ENCODE measurements at places on chromosomes 7 and 10.

- H3K4me1 ChIP-seq: peaks cover 2% of the 10 kb centered on the region
- no peak overlapping the region for H3K27ac ChIP-seq
- H3K27me3 ChIP-seq: no peaks in the 10 kb centered on the region
- H3K36me3 ChIP-seq: peaks cover 4% of the 10 kb centered on the region
- no peak for DNase-seq
Observed at GRCh38 chr10:128125416-128125943, 743 bp downstream of the MKI67 start.

DNA sequence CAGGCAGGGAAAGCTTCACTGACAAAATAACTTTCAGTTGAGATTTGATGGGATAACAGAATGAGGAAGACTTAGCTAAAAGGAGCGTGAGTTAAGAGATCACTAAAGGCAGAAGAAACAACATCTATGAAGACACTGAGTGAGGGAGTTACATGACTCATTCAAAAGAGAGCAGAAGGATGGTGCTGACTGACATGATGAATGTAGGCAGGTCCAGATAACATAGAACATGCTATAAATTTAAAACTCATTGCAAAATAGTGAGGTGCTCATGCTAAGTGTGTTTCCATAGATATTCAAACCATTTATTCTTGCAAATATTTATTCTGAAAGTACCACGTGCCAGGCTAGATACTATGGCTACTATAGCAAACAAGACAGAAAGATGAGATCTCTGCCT, 116.4 kb upstream of the DGKB start:
- H3K4me1 ChIP-seq: peaks cover 2% of the 10 kb centered on the region
- H3K36me3 ChIP-seq: no peaks in the 10 kb centered on the region
- H3K27me3 ChIP-seq: no peaks in the 10 kb centered on the region
- no peak overlapping the region for H3K4me3 ChIP-seq
- no peak overlapping the region for H3K27ac ChIP-seq

- H3K27me3 ChIP-seq: peaks cover 64% of the 10 kb centered on the region
- no peaks in the 10 kb centered on the region for H3K4me1 ChIP-seq
- no peak overlapping the region for H3K27ac ChIP-seq
- H3K36me3 ChIP-seq: no peaks in the 10 kb centered on the region
- H3K4me3 ChIP-seq: peak overlapping the region; percentile 42
- DNase-seq: no peak
Observed at GRCh38 chr7:117323305-117323850, 520 bp upstream of the WNT2 start.

GRCh38 chr7:98250789-98251188, 1.2 kb downstream of the TECPR1 start:
- peaks cover 3% of the 10 kb centered on the region for H3K4me1 ChIP-seq
- no peak overlapping the region for H3K4me3 ChIP-seq
- H3K27ac ChIP-seq: no peak overlapping the region
- no peaks in the 10 kb centered on the region for H3K36me3 ChIP-seq

DNA sequence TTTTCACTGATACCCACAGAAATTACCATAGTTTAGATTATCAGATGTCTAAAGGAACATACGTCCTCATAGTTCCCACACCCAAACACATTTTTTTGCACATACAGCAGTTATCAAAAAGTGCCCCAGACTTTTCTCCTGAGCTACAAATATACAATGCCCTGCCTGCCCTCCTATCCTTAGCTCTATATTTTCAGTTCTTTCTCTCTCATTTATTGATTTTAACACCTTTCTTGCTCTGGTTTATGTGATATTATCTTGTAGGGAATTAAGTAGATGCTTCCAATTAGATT, 25.1 kb upstream of the SGMS1 start:
- no peaks in the 10 kb centered on the region for H3K4me1 ChIP-seq
- no peaks in the 10 kb centered on the region for H3K36me3 ChIP-seq
- no peak overlapping the region for H3K27ac ChIP-seq
- no peak for DNase-seq
- no peak overlapping the region for H3K4me3 ChIP-seq
- H3K27me3 ChIP-seq: no peaks in the 10 kb centered on the region

GRCh38 chr7:12373580-12374263, 29.9 kb downstream of the VWDE start:
- H3K27ac ChIP-seq: no peak overlapping the region
- no peaks in the 10 kb centered on the region for H3K27me3 ChIP-seq
- no peak overlapping the region for H3K4me3 ChIP-seq

DNA sequence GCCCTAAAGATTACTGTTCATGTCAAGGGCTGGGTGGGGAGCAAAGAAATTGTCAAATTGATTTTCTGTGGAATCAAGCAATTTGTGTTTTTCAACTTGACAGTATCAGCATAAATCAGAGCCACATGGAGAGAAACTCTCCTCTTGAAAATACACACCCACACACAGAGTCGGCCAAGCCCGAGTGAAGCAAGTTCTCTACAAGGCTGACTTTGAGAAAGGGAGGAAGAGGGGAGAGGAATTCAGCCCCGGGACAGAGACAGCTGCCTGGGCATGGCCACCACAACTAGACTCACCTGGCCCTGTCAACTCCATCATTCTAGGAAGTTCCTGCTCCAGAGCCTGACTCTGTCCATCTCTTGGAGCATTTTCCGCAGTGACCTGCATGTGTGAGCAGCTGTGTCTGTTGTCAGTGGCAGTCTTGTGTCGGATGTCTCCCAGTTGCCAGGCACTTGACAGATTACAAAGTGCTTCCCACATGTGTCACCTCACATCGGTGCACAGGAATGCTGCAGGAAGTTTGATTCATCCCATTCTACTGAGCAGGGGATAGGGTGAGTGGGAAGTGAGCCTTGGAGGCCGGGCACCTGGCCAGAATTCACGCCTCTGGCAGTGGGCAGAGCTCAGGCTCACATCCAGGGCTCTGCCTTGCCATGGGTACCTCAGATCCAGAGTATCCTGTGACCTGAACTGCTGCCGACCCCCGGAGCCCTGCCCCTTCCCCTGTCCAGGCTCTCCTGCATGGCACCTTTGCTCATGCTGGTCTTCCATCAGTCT, 37.9 kb downstream of the ADAM12 start:
- no peaks in the 10 kb centered on the region for H3K4me1 ChIP-seq
- DNase-seq: no peak
- H3K27me3 ChIP-seq: no peaks in the 10 kb centered on the region

DNA sequence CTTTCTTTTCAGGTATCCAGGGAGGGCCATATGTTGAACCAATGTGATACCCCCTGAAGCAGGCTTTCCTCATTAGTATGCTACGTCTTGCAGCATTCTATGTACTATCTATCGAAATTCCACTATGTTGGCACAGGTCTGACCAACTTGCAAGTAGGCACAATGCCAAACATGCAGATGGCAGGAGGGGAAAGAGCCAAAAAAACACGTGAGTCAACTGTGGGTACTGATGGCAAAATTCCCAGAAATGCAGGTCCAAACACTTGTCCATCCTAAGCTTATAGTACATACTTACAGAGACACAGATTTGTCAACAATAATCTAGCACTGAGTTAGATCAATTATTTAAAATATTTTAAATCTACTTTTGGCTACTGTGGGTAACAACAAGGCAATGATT, 394.9 kb downstream of the DGKB start:
- H3K27ac ChIP-seq: no peak overlapping the region
- no peaks in the 10 kb centered on the region for H3K27me3 ChIP-seq
- DNase-seq: no peak
- no peaks in the 10 kb centered on the region for H3K4me1 ChIP-seq
- no peak overlapping the region for H3K4me3 ChIP-seq

DNA sequence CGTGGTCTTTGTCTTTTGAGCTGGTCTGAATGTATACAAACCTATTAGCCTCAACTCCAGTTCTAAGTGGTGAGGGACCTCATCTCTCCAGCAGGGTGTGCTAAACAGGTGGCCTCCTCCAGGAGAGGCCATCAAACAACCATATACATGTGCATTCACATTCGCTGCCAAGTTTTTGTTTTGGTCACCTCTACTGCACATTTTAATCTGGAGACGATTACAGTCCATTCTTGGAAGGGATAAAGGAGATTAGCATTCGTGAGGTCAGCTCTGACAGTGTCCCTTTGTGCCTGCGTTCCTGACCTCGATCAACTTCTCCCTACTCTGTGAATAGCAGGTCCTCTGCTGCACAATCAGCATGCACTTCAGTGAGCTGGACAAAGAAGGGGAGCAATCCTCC, 60.8 kb downstream of the RHOBTB1 start:
- no peak for DNase-seq
- H3K27ac ChIP-seq: no peak overlapping the region

DNA sequence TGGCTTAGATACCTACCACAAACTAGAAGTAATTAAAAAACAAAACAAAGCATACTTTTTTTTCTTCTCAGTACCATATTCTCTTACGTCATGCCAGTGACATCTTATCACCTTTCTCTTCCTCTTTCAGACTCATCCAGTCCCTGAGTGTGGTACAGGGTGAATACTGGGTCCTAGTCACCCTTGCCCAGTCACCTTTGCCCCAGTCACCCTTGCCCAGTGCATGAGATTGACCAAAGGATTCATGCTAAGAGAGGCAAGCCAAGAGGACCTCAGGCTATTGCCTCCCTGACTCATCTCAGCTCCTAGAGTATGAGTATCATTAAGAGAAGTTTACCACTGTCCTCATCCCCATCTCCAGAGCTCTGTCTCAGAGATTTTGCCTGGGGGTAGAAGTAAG, 10.0 kb upstream of the TSPAN12 start:
- no peaks in the 10 kb centered on the region for H3K4me1 ChIP-seq
- no peak overlapping the region for H3K27ac ChIP-seq
- no peak for DNase-seq
- no peaks in the 10 kb centered on the region for H3K36me3 ChIP-seq
- no peaks in the 10 kb centered on the region for H3K27me3 ChIP-seq
- no peak overlapping the region for H3K4me3 ChIP-seq

DNA sequence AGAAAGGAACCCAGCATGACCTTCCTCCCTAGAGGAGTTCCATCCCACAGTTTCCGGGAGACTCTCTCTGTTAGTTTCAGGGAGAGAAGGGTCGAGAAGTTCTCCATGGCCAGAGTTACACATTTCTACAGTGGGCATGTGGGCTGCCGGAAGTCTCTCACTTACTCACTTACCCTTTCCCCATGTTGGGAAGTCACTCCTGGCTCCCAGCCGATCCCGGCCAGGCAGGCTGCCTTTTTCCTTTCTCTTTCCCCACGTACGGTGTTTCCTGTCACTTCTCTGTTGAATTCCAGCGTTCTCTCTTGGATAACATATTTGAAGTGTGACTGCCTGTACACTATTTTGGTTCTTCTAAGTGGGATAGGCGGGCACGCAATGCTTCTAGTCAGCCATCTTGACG, 3.5 kb downstream of the TEX36 start:
- H3K4me3 ChIP-seq: no peak overlapping the region
- H3K36me3 ChIP-seq: no peaks in the 10 kb centered on the region
- no peaks in the 10 kb centered on the region for H3K4me1 ChIP-seq
- DNase-seq: no peak
- no peaks in the 10 kb centered on the region for H3K27me3 ChIP-seq

DNA sequence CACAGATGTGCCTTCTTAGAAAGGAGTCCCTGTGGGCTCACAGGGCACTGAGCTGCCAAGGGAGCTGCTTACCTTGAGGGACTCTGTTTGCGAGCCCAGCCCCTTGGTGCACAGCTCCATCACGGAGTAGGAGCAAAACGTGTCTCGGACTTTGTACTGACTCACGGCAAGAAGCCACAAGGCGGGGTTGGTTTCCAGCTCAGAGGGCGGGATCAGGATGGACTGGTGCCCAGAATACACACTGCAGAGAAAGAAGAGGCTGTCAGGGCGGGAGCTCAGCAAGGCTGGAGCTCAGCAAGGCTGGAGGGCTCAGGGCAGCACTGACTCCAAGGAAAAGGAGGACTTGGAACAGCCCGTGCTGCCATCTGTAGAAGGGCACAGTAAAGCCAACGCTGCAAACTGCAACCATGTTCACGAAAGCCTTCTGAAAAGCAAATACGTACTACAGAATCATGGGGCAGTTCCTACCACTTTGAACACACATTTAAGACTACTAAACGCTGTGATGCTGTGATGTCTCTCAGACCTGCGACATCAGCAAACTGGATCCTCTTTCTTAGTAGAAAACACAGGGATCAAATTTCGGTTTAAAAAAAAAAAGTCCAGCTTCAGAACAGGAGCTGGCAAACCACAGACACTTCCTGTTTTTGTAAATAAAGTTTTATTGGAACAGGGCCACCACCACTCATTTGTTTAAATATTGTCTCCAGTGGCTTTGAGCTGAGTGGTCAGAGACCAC, 194.3 kb downstream of the ZMYND11 start:
- H3K27ac ChIP-seq: no peak overlapping the region
- H3K27me3 ChIP-seq: no peaks in the 10 kb centered on the region
- H3K36me3 ChIP-seq: no peaks in the 10 kb centered on the region

- H3K36me3 ChIP-seq: no peaks in the 10 kb centered on the region
- no peaks in the 10 kb centered on the region for H3K27me3 ChIP-seq
- H3K4me3 ChIP-seq: no peak overlapping the region
- peaks cover 8% of the 10 kb centered on the region for H3K4me1 ChIP-seq
Observed at GRCh38 chr10:31757386-31757791, 171.2 kb downstream of the ARHGAP12 start.

DNA sequence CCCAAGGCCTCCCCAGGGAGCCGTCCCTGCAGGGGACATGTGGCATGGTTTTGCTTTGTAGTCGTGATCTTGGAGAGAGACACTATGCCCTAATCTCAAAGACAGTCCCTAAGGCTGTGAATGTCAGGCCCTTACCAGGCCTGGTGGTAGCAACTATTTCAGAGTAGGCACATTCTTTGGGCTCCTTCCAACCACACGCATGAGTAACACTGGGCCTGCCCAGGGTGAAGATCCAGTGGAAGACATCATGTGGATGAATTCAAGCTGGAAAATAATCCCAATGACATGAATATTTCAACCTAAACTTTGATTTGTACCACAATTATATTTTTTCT, 39.5 kb upstream of the INSIG1 start:
- H3K36me3 ChIP-seq: no peaks in the 10 kb centered on the region
- DNase-seq: no peak
- no peak overlapping the region for H3K4me3 ChIP-seq
- H3K27me3 ChIP-seq: no peaks in the 10 kb centered on the region
- no peaks in the 10 kb centered on the region for H3K4me1 ChIP-seq

- no peak for DNase-seq
- no peaks in the 10 kb centered on the region for H3K4me1 ChIP-seq
- H3K4me3 ChIP-seq: no peak overlapping the region
- H3K27me3 ChIP-seq: no peaks in the 10 kb centered on the region
Observed at GRCh38 chr10:130177250-130177649, 41.1 kb downstream of the GLRX3 start.

GRCh38 chr10:35585903-35586535, 19.1 kb upstream of the GJD4 start:
- H3K27ac ChIP-seq: no peak overlapping the region
- DNase-seq: no peak
- H3K27me3 ChIP-seq: no peaks in the 10 kb centered on the region
- H3K4me3 ChIP-seq: no peak overlapping the region
- no peaks in the 10 kb centered on the region for H3K36me3 ChIP-seq

DNA sequence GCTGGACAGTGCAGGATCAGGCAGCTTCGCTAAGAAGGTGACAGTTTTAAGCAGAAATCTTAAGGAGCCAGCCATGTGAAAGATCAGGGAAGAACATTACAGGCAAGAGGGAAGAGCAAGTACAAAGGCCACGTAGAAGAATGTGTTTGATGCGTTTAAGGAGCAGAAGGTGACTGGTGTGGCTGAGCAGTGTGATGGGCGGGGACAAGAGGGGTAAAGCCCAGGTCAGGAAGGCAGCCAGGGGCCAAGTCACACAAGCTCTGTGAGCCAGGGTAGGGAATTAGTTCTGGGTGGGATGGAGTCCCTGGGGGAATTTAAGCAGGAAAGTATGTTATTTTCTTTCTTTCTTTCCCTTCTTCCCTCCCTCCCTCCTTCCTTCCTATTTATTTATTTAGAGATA, 166.9 kb downstream of the SH3PXD2A start:
- H3K27ac ChIP-seq: no peak overlapping the region
- DNase-seq: no peak
- peaks cover 3% of the 10 kb centered on the region for H3K4me1 ChIP-seq
- H3K4me3 ChIP-seq: no peak overlapping the region
- H3K27me3 ChIP-seq: peaks cover 3% of the 10 kb centered on the region

- DNase-seq: no peak
- no peak overlapping the region for H3K4me3 ChIP-seq
- H3K27ac ChIP-seq: no peak overlapping the region
- H3K27me3 ChIP-seq: no peaks in the 10 kb centered on the region
Observed at GRCh38 chr10:99013885-99014284, 221.8 kb downstream of the HPSE2 start.

Data from iPS DF 6.9 (cell line).